ENCODE measurements at places on chromosomes 2 and 18.

DNA sequence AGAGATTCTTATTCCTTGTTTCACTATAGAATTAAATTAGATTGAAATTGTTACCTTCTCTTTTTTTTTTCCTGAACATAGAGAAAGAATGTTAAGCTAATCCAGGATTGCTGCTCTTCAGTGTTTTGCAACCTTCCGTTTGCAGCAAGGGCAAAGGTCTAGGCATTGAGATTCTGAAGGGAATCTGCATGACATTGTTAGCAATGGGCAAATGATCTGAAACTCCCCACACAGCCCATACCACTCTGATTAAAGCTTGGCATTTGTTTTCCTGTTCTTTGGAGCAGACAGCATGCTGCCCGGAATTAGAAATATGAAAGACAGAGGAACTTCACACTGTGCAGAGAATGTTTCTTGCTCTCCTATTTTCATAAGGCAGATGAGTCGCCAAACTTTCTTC, 551.8 kb downstream of the SOCS6 start:
- DNase-seq: no peak

GRCh38 chr2:44767691-44768090, 173.8 kb upstream of the SIX3 start:
- DNase-seq: no peak

DNA sequence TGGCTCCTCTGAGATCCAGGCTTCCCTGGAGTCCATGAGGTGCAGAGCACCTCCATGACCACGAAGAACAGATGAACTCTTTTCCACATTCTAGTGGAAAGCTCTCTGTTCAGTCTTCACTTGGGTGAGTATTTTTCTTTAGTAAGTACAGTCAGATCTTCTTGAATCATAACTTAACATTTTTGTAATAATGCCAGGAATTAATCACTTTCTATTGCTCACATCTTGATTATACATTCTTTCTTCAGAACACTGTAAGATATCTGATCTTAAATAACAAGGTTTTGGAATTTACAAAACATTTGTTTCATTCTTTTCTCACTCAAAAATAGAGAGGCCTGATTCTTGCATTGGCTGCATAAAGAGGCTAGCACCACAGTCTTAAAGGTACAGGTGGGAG, 45.4 kb upstream of the RND3 start:
- no peak for DNase-seq

GRCh38 chr2:239370876-239371725, 29.7 kb downstream of the HDAC4 start:
- DNase-seq: no peak

DNA sequence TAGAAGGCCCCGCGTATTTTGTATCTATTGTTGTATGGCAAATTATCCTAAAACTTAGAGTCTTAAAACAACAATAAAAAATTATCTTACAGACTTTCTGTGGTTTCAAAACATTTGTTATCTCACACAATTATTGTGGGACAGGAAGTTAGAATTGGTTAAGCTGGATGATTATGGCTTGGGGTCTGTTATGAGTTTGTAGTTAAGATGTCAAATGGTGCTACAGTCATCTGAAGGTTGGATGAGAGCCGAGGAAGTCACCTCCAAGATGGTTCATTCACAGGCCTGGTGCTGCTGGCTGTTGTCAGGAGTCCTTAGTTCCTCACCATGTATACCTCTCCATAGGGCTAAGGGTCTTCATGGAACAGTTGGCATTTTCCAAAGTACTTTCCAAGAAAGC, 175.6 kb upstream of the FANCL start:
- DNase-seq: no peak

GRCh38 chr18:36349552-36349951, 52.0 kb downstream of the FHOD3 start:
- no peak for DNase-seq

DNA sequence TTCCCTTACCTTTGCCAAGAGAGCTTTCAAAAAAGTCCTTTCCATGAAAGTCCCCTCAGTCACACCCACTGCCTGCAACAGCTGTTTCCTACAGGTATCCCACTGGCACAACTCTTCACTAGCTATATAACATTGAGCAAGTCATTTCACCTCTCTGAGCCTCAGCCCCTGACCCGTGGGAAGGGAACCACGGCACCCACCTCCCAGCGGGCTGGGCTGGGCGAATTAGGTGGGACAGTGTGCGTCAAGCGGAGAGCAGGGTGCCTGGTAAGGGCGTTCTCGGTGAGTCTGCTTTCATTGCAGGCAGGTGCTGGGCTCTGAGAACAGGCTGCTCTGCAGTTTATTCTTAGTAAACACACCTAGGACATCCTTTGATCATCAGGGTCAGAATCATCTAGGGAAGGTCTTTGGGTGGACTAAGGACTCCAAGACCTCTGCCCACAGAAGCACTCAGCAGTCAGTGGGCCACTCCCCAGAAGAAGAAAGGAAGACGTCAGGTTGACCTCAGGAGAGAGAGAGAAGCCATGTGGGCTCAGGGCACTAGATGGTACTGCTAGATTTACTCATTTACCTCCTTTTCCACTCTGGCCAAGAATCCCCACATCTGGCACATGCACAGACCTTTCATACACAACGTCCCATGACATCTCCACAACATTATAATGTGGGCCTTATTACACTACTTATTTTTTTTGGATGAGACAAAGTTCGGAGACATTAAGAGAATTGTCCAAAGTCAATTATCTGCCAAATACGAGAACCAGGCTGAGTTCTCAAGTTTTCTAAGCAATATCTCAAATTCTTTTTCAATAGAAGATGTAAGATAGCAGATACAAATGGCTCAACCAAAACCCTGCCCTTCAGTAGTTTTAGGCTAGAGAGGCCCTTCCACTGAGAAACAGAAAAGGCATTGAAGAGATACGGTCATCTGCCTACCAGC, 79.9 kb downstream of the GALNT14 start:
- DNase-seq: no peak

DNA sequence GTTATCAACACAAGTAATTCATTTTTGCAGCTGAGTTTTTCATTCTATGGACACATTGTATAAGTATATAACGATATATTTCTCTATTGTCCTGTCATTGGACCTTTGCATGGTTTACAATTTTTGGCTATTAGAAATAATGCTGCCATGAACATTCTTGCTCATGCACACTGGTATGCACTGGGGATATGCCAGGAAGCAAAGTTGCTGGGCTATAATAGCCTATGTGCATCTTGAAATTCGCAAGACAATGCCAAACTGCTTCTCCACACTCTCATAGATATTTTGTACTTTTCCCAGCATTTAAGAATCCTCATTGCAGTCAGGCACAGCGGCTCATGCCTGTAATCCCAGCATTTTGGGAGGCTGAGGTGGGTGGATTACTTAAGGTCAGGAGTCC, 852.6 kb upstream of the ID2 start:
- DNase-seq: no peak

DNA sequence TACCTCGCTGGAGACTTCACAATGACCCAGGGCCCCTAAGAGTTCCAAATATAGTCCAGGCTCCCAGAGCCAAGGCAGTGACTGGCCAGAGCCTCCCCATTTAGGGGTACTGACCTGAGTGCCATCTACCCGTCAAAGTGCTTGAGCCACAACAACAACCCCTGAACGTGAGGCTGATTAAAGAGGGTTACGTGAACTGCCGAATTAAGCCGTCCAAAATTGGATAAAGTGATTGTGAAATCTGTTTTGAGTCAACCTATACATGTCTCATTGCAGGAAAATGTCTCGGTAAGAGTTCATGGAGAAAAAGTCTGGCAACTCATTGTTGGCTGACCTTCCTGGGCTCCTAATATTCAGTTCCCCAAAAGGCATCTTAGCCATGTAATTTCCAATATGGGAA, 116.3 kb downstream of the TTC32 start:
- DNase-seq: no peak

- DNase-seq: no peak
These were observed 1.3 kb upstream of the DPYSL5 start for GRCh38 chr2:26846334-26847306.

GRCh38 chr2:76839826-76840225, 682.4 kb downstream of the LRRTM4 start:
- DNase-seq: no peak

GRCh38 chr2:98835831-98836385, 100.1 kb downstream of the CRACDL start:
- no peak for DNase-seq

DNA sequence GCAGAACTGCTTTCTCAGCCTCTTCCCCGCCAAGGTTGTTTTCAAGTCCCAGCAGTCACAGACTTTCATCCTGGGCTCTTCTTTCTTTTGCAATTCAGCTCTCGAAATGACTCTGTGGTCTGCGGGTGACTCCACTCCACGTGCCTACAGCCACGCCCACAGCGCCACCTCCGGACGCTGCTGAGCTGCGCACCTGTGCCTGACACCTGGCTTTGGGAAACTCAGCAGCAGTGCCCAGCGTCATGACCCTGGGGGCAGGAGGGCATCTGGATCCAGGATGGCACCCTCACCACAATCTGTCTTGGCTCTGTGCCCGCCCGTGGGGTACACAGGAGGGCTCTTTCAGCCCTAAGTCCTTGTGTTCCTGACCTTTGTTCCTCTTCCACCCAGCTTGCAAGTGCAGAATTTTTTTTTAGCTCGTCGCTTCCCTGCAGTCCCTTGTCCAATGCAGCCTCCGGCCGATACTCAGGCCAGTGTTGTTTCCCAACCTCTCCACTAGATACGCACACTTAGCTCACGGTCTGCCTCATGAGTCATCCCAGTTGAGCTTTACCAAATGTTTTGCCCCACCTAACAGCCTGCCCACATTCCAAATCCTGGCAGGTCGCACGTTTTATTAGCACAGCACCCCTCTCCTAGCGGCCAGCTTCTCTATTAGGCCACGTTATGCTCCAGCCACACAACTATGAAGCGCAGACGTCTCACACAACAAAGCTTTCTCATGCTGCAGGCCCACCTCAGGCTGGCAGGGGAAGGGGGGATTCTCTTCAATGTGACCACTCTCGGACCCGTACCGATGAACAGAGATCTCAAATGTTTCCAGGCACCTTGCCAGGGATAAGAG, 6.5 kb upstream of the CAPN10 start:
- DNase-seq: no peak

DNA sequence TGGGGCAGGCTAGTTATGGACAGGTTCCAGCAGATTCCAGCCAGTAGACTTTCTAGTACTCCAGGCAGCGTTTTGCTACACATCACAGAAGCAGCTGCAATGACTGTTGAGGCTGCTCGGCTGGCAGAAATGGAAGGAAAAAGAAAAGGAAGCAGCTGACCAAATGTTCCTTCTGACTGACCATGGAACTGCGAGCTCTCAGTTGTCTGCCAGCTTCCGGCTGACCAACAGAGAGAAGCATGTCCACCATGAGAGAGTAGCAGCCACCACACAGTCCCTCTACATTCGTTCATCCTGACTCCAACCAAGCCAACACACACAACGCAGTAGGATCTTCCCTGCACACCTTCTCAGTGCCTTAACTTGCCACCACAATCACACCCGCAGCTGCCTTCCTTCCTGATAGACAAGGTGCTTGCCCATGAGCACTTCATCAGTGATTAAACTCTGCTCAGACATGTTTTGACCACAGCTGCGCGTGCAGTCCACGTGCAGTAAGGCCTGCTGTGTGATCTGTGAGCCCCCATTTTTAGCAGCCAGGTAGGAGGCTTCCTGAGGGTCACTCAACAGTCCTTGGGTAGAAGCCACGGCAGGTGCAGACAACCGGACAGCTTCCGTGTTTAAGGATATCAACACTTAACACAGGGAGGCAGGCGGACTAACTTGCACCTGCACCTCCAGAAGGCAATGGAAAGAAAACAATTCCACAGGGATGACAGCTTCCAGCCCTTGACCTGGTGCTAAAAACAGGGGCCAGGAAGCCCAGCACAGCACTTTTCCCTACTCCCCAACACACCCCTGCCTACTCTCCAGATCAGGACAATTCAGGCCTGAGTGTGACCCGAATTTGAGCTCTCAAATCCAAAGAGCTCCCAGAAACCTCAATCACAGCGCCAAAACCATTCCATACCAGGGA, 996 bp downstream of the TGFBRAP1 start:
- DNase-seq: no peak

GRCh38 chr2:3300224-3300995, 77.2 kb downstream of the EIPR1 start:
- no peak for DNase-seq

GRCh38 chr2:51013933-51014526, 17.9 kb downstream of the NRXN1 start:
- DNase-seq: no peak

DNA sequence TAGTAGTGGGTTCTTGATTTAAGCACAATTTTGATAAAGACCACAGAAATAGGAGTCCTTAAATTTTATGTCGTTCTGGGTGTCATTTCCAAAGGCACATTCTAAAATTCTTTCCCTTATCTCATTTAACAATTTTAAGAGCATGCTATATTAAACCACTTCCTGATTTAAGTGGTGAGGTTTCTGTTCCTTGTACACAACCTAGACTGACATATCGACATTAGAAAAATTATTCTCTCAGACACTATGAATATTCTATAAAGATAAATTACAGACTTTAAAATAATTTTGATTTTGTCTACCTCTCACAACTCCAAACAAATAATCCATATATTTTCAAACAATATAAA, 923.8 kb downstream of the LRP1B start:
- DNase-seq: no peak

Data from cortex of kidney (tissue), 1 donor.